A549 treated with DMSO at 1 μM for 4 hours (cell line): ENCODE measurements at places on chromosomes 13 and 19. TPM values are rescaled to one million over a fixed set of nuclear protein-coding genes. Genes with fewer than 3 reads are reported as not detected.

The AP2S1 gene
- total RNA-seq, result 246 to 308 TPM (median 280 TPM) in 5 replicates

The SLC35E1 gene
- 20.0 to 22.8 TPM (median 22.0 TPM) in 5 replicates for total RNA-seq

The RABAC1 gene
- 198 to 238 TPM (median 225 TPM) in 5 replicates for total RNA-seq

The IGSF23 gene
- total RNA-seq, result 0.26 to 0.57 TPM (median 0.40 TPM) in 5 replicates

The ALOX5AP gene
- 2.4 to 2.8 TPM (median 2.7 TPM) in 5 replicates for total RNA-seq

The SIN3B gene
- total RNA-seq, result 15.7 to 23.3 TPM (median 22.4 TPM) in 5 replicates

The EID2B gene
- 6.4 to 12.9 TPM (median 7.5 TPM) in 5 replicates for total RNA-seq

The STOML3 gene
- not detected in 5 replicates for total RNA-seq

The PRDX2 gene
- 0.59 to 0.91 TPM (median 0.74 TPM) in 5 replicates for total RNA-seq

The PLEKHG2 gene
- total RNA-seq, result 38.8 to 65.0 TPM (median 54.8 TPM) in 5 replicates

The KCNC3 gene
- total RNA-seq, result 1.1 to 1.7 TPM (median 1.4 TPM) in 5 replicates

The SOX1 gene
- total RNA-seq, result not detected in 5 replicates

The GPR4 gene
- 0.07 to 0.15 TPM (median 0.09 TPM) in 4 of 5 replicates, not detected in the other for total RNA-seq

The TMC4 gene
- total RNA-seq, result 0.99 to 1.2 TPM (median 1.1 TPM) in 5 replicates

The TTC9B gene
- 0.26 to 0.61 TPM (median 0.51 TPM) in 5 replicates for total RNA-seq

The C1QTNF9B gene
- not detected in 5 replicates for total RNA-seq

The CGB1 gene
- not detected in 5 replicates for total RNA-seq

The GAS6 gene
- total RNA-seq, result 6.4 to 8.0 TPM (median 7.2 TPM) in 5 replicates

The TSHZ3 gene
- 3.5 to 4.2 TPM (median 3.8 TPM) in 5 replicates for total RNA-seq

The ZNF440 gene
- 0.04 to 0.14 TPM (median 0.11 TPM) in 5 replicates for total RNA-seq

The EXOC3L2 gene
- total RNA-seq, result 0.80 to 1.3 TPM (median 0.99 TPM) in 5 replicates

The ITM2B gene
- 124 to 171 TPM (median 160 TPM) in 5 replicates for total RNA-seq

The NLRP9 gene
- not detected in 5 replicates for total RNA-seq

The PRR19 gene
- total RNA-seq, result 4.0 to 5.1 TPM (median 4.3 TPM) in 5 replicates

The ZNF837 gene
- total RNA-seq, result 1.1 to 1.5 TPM (median 1.2 TPM) in 5 replicates
